Endodermal cell (in vitro differentiated cells): ENCODE measurements at places on chromosomes 11 and 22. TPM values are rescaled to one million over a fixed set of nuclear protein-coding genes. Genes with fewer than 3 reads are reported as not detected.

DNA sequence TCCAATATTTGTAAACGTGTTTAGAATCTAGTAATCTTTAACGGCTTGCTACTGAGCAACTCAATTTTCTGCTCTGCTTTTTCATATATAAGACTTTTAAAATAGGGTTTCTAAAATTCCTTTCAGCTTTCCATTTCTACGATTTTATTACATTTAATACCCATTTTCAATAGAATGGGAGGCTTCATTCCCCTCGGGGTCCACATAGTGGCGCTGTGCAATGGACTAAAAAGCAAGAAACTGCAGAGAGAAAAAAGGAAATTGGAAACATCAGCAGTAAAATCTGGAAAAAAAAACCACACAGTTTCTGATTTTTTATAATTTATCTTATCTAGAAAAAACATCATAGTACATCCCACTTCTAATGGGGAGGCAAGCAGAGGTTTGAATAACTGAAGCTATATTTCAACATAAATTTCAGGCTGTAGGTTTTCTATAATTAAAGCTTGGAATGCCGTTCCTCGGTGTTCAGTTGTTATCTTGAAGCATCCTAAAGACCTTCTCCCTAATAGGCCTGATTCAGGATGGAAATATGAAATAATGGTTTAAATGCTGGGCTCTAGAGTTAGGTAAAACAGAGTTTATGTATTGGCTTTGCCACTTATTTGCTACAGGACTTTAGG, 18.7 kb upstream of the JHY start:
- peak; percentile 72 for DNase-seq

GRCh38 chr11:112156153-112156955, 7.5 kb downstream of the IL18 start:
- DNase-seq, result no peak

GRCh38 chr11:14125529-14125928, 163.0 kb downstream of the SPON1 start:
- no peak for DNase-seq

- no peak for DNase-seq
Measured at GRCh38 chr22:38489561-38490145, 16.5 kb downstream of the DDX17 start.

DNA sequence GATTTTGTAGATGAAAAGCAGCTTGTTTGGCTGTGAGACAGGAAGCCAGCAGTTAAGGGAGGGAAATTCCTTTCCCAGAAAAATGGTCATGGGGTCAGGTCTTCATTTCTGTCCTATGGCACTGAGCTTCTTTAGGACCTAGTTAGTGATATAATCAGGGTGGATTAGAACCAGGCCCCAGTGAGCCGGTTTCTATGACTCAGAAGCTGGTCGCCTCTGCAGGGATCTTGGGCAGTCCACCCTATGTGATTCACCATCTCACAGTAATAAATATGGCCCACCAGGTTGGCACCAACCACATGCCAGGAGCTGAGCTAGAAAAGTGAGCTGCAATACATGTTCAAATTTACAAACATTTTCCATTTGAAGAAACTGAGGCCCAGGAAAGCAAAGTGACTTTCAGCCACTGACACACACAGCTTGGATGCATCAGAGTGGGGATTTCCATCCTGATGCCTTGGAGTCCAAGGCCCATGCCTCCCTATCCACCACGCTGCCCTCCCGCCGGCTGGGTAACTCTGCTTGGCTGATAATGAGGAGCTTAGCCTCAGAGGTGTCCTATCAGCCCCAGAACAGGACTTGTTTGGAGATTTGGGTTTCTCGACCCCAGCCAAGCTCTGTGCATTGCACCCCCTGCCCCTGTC, 42.0 kb downstream of the CD82 start:
- DNase-seq, result no peak

- no peak for DNase-seq
Measured at GRCh38 chr22:17726006-17726927, 48.0 kb downstream of the BID start.

DNA sequence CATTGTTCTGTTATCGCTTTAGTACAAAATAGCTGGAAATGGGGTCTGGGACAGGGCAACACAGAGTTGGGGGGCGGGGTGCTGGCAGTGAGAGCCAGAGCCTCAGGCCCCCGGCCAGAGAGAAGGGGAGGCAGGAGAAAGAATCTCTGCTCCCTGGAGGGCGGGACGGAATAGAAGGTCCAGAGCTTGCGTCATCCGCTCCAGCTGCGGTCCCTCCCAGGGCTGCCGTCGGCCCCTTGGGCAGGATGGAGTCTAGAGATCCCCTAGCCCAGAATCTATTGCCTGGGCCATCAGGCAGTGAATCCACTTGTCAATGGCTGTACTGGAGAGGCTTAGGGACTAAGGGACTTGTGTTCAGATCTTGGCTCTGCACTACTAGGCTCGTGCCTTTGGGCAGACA, 5.0 kb downstream of the TP53I11 start:
- no peak for DNase-seq

DNA sequence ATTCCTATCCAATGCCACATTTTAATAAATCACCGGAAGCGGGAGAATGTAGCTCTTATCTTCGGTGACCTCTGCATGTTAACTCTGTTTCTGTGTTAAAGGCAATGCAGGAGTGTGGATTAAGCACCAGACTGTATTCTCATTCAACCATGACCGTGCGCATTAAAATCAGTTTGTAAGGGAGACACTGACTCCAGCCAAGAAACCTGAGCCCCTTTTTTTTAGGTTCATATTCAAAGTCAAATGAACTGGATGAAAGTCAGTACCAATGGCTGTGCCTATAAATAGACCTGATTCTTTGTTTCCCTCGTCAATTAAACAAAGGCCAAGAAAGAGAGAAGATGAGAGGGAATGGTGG, 32.2 kb downstream of the C11orf91 start:
- DNase-seq, result no peak

- no peak for DNase-seq
Measured at GRCh38 chr11:84408946-84409411, 1122.8 kb upstream of the CCDC90B start.

DNA sequence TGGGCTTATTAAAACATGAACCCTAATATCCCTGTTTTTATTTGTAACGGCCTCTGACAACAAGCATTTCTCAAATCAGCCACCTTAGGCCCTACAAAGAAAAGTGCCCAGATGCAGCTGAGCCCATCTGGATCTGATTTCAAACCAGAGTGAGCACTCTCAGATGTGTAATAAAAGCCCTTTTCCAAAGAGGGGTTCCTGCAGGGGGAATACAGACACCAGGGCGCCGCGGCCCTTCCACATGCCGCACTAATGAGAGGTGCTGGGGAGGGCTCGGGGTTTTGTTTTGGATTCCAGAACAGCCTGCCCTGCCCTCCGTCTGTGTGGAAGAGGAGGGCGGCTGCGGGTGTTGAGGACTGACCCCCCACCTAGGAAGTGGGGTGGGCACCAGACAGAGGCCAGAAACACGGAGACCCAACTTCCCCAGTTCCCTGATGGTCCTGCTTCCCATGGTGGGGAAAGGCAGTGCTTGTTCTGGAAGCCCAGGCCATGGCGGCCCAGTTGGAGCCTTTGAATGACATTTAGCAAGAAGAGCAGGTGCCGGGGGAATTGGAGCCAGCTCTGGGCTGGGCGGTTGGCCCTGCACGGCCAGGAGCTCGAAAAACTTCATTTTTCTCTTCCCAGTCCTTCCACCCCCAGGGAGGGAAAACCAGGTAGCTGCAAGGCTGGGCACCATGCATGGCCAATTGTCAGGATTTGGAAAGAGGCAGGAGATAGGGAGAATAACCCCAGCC, 63.7 kb downstream of the MACROD1 start:
- DNase-seq, result no peak

CLCF1 gene
- total RNA-seq, result 2.0 to 4.8 TPM (median 4.5 TPM) in 3 replicates

MS4A4A gene
- not detected in 2 replicates for total RNA-seq

SCN2B gene
- total RNA-seq, result 0.07 and 0.11 TPM in 2 replicates

GSTT2 gene
- total RNA-seq, result 0.51 TPM in 1 of 2 replicates, not detected in the other

DDIAS gene
- total RNA-seq, result 5.0 to 24.1 TPM (median 22.7 TPM) in 3 replicates

JAML gene
- 0.11 and 0.40 TPM in 2 replicates for total RNA-seq

DRICH1 gene
- total RNA-seq, result 0.76 TPM in 1 of 3 replicates, not detected in the others

NAP1L4 gene
- total RNA-seq, result 166 to 231 TPM (median 198 TPM) in 3 replicates
